ENCODE measurements at places on chromosomes 2 and 18.

GRCh38 chr18:21132398-21132918 is 20.8 kb upstream of the ROCK1 start:
- DNase-seq = no peak

DNA sequence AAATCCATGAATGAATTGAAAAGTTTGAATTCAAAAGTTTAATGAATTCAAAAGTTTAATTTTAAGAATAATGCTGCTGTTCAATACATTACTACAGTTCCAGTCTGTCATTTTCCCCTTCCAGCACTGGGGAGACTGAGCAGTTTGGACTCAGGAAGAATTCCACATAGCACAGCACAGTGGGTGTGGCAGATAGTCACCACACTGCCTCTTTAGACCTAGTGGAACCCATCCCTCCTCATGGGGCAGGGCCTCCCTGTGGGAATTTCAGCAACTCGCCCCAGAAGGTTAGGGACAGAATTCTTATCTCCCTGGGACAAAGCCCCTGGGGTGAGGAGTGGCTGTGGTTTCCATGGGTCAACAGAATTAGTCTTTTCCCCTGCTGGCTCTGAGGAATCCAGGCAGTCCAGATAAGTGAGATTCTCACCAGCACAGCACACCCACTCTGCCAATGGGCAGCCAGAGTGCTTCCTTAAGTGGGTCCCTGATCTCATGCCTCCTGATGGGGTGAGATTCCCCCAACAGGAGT is 442.0 kb upstream of the SYT4 start:
- DNase-seq = no peak

- no peak for DNase-seq
Observed at GRCh38 chr2:236473691-236474090, 95.9 kb upstream of the ACKR3 start.

DNA sequence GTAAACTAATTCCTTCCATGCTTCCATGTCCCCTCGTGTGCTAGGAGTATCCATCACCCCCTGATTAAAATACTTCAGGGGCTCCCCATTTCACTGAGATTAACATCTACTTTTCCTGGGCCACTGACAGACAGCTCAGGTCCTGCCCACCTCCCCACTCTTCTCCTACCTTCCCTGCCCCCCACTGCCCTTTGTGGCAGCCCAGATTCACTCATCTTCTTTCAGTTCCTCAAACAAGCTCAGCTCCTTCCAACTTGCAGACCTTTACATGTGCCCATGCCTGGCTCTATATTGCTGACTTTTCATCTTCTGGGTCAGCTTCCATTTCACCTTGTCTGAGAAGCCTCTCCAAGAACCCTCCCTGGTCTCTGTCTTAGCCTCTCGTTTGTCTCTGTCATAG is 12.0 kb downstream of the RUFY4 start:
- no peak for DNase-seq

DNA sequence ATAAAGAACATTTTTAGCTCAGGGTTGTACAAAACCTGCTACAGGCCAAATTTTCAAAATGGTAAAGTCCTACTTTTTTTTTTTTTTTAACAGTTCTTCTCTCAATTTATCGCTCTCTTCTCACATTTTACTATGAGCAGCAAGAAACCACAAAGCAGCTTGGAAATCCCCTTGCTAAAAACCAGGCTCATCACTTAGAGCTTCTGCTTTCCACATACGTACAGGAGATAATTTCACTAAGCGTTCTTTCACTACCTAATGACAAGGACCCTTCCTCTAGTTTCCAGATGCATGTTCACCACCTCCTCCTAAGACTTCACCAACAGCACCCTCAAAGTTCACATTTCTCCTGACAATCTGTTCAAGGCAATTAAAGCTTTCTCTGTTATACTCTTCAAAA is 294.9 kb upstream of the CYRIA start:
- no peak for DNase-seq

DNA sequence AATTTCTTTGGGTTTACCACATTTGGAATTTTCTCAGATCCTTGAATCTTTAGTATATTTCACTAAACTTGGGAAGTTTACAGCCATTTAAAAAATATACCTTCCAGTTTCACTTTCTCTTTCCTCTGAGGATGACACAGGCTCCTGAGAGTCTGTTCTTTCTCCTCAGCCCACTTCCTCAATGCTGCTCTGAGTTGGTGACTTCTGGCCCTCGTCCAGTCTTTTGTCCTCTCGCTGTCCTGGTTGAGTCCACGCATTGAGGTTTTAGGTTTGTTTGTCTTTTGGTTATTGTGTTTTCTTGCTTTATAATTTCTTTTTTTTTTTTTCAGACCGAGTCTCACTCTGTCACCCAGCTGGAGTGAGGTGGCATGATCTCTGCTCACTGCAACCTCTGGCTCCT is 40.7 kb upstream of the GALR1 start:
- DNase-seq = peak; percentile 66

DNA sequence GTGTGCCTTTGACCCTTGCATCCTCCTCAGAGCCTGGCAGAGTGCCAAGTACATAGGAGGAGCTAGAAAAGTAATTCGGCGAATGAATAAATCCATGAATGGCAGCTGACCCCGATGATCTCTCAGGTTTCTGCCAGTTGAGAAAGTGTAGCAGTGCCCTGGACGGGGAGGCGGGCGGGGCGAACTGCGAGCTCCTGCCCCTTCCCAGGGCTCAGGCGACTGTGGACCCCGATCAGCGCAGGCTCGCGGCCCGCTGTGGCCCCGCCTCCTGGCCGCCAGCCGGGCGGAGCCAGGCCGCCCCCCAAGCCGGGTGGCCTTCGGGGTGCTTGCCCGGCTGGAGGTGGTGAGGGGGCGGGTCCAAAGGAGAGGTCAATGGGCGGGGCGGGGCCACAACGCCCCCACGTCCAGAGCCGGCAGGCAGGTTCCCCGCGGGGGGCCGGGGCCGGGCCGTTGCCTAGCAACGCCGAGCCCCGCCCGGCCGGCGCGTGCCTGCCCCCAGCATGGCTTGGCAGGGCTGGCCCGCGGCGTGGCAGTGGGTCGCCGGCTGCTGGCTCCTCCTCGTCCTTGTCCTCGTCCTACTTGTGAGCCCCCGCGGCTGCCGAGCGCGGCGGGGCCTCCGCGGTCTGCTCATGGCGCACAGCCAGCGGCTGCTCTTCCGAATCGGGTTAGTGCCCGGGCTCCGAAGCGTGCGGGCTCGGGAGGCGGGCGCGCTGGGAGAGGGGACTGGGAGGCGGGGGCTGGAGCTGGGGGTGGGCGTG is 30.6 kb upstream of the TMBIM1 start:
- peak; percentile 37 for DNase-seq

DNA sequence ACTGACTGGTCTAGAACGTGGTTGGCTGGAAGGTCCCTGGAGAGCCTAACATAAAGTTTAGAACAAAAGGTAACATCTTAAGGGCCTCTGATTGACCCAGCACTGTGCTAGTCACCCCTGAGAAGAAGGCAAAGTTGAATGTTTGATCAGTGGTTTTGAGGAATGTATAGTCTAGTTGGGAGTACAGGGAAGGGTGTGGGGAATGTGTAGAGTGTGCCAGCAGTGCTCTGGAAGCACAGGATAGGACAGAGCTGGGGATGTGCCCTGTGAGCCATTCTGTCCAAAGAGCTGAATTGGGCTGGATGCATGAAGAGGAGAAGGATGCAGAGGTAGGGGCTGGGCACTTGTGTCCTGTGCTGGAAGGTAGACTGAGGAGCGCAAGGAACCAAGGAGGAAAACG is 41.0 kb upstream of the DOCK10 start:
- DNase-seq = no peak

DNA sequence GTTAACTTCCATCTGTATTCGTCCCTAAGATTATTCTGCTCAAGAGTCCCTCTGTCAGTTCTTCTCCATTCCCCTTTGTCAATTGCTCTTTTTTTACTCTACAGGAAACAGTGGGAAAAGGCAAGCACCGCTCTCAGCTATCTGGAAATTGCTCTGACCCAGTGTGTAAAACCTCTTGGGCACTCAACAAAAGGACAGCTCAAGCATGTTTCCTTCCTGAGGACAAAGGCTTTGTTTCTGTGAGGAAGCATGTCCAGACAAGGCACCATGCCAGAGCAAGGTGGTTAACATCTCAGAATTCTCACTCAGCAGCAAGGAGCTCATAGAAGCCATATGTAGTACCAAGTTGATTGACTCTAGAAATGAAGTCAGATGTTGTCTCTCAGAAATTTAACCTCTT is 735.6 kb downstream of the TSN start:
- DNase-seq = no peak

DNA sequence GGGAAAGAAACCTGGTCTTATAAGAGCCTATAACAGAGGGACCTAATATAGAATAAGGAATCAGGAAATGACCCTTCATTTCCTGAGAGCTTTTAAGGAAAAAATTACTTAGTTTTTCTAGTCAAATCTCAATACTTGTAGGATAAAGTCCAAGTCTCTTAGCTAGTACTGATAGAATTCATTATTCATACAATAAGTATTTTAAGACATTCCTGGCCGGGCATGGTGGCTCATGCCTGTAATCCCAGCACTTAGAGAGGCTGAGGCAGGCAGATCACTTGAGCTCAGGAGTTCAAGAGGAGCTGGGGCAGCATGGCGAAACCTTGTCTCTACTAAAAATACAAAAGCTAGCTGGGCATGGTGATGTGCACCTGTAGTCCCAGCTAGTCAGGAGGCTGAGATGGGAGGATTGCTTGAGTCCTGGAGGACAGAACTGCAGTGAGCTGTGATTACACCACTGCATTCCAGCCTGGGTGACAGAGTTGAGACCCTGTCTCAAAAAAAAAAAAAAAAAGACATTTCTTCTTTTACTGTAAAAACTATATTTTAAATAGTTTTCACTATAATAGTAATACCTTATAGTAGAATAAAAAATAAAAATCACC is 3.2 kb downstream of the RAB3GAP1 start:
- no peak for DNase-seq

GRCh38 chr2:96146881-96147592 is 1.8 kb upstream of the DUSP2 start:
- DNase-seq = no peak

DNA sequence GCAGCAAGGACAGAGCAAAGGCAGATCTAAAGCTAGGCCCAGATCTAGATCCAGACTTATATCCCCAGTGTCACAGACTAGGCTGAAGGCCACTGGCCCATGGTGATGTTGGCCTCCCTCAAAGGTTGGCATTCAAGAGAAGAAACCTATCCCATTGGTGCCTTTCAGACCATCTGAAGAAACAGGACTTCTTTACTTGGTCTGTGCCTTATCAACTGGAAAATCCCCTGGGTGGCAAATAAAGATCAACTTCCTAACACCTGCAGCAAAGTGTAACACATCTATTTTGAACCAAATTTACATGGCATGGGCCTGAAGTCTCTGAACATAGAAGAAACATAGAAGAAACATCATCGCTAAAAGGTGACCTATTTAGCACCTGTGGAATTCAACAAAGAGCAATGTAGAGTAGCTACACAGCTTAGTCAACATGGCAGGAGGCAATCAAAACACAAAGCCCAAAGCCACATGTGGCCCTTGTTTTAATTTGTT is 35.8 kb downstream of the METTL4 start:
- no peak for DNase-seq

DNA sequence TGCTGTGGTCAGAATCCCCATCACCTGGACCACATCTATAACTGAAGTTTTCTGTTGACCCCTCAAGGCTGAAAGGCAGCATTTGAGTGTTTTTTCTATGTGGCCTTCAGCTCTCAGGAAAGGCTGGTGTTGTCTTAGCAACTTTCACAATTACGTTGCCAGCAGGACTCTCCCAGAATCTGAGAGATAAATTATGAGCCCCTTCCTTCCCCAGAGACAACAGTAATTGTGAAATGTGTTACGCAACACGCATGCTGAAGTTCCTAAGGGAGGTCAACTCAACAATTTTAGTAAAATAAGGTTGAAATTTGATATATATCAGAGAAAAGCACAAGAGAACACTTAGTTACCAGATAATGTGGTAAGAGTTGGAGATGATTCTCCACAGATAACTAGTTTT is 216.5 kb upstream of the SLC8A1 start:
- no peak for DNase-seq

DNA sequence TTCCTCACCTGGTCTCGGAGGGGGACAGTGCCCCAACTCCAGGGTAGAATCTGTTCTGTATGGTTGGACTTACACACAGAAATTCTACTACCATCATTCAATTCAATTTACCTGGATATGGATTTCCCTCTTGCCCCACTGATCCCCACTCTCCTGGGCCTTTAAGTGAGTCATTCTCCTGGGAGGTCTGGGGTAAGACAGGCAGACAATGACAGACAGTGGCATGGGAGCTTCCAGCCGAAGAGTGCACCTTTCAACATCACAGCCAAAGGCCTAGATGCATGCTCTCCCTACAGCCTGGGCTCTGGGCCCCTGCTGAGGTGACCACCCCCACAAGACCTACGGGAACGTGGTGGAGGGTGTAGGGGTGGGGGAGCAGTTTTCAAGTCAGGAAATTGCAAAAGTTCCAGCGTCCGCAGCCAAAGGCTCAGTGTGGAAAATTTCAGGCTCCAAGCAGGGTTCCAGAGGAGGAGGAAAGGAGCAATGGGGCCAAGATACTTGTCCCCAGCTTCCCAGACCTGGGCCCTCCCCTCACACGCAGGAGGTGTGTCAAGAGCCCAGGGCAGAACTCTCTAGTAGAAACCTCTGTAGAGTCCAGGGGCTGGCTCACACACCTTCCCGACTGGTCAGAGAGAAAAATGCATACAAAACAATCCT is 296.4 kb downstream of the CYP26B1 start:
- DNase-seq = no peak

- DNase-seq = peak; percentile 48
Observed at GRCh38 chr2:181041661-181042060, 61.3 kb downstream of the UBE2E3 start.

- DNase-seq = no peak
Observed at GRCh38 chr18:56221195-56222065, 417.0 kb downstream of the TXNL1 start.

- no peak for DNase-seq
Observed at GRCh38 chr2:224986477-224986876, 55.8 kb downstream of the DOCK10 start.

DNA sequence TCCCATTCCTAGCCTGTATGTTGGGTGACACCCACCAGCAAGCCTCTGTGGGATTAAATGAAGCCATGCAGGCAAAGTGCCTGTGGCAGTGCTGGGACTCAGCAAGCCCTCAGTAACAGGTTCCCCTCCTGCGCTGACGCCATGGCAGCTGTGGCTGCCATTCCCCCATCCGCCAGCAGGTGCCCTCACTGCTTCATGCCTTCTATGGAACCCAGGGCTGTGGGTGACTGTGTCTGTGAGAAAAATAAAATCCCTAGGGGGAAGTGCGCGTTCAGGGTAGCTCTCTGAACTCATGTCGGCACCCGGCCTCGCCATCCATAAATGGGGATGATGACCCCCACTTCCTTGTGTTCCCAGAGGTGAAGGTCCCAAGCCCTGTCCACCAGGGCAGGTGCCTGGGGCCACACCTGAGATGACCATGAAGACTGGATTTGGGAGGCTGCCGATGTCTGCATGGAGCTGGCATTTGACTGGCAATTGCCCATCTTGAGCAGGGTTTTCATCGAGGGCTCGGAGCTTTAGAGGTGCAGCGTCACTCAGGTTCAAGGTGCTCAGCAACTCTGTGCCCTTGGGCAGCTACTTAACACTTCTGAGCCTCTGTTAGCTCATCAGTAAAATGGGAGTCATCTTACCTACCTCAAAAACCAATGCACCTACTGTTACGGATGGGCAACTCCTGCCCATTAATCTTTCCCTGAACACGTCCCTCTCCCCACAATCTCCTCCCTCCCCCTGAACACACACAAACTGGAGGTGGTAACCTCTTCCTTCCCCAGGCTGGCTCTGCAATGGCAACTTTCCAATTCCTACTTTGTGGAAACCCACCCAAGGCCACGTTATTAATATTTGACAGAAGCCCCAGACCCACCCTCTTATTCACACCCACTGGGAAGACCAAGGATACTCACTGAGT is 2.9 kb upstream of the MAL start:
- DNase-seq = peak; percentile 82

Data from activated CD4-positive, alpha-beta T cell treated with anti-CD3 and anti-CD28 coated beads, Interleukin-10, Interleukin-2, amounts not matched to agents 100 ng/mL and 50 ng/mL, durations not matched to agents 16 hours and 8 hours (primary cell).